ENCODE measurements at places on chromosomes 12 and 14.
A peak's percentile ranks its signal among the peaks of the same experiment; 100 is the strongest.

DNA sequence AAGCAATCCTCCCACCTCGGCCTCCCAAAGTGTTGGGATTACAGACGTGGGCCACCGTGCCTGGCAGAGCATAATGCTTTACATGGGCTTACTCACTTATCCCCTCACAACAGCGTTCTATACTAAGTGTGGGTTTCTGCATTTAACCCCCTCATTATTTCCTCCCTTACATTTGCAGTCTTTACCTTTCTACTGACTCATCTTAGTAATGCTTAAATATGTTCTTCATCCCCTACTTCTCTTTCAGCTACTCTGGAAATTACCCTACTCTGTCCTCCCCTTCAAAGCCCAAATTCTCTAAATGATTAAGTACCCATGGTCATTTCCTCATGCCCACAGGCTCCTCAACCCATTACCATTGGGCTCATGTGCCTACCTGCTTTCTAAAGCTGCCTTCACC, 40.7 kb downstream of the NKX2-1 start:
- no peak for DNase-seq

DNA sequence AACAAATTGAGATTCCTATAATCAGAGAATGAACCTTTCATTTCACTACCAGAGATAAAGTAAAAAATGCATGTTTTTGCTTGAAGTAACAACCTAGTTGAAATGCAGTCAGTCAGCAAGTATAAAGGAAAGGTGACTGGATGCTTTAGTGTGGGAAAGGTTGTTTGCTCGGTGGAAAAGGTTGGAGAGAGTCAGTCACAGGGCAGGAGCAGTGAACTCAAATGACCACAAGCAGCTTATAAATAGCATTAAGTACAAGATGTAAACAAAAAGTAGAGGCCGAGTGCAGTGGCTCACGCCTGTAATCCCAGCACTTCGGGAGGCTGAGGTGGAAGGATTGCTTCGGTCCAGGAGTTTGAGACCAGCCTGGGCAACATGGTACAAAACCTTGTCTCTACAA, 98.1 kb upstream of the FGD4 start:
- no peak for DNase-seq

- DNase-seq, result no peak
Measured at GRCh38 chr12:88469154-88469553, 111.1 kb downstream of the KITLG start.

- DNase-seq, result no peak
Measured at GRCh38 chr14:59267046-59267445, 78.6 kb downstream of the DAAM1 start.

DNA sequence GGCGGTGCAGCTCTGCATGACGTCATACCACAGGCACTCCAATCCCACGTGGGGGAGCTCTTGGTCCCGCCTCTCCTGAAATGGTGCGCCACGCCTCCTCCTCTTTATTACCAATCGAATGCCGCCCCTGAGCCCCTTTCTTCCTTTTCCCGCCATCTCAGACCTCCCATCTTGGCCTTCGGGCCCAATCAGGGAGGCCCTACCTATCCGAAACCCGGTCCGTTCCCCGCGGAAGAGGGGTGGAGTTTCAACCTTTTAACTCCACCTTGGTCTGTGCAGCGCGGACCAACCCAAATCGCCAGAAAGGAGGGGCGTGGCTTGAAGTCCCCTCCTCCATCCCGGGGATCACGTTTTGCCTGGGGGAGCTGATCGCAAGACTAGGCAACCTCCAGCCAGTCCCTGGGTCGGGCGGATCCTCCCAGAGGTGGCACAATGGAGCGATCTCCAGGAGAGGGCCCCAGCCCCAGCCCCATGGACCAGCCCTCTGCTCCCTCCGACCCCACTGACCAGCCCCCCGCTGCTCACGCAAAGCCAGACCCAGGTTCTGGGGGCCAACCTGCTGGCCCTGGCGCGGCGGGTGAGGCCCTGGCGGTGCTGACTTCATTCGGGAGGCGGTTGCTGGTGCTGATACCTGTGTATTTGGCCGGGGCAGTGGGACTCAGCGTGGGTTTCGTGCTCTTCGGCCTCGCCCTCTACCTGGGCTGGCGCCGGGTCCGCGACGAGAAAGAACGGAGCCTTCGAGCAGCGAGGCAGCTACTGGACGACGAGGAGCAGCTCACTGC, at the start of gene ESYT1:
Gene ESYT1 (plus strand): TSS at position 380 of the 782 bp plus-strand sequence. CDS start 53 bp downstream, at position 433.
- DNase-seq, result peak; percentile 99

DNA sequence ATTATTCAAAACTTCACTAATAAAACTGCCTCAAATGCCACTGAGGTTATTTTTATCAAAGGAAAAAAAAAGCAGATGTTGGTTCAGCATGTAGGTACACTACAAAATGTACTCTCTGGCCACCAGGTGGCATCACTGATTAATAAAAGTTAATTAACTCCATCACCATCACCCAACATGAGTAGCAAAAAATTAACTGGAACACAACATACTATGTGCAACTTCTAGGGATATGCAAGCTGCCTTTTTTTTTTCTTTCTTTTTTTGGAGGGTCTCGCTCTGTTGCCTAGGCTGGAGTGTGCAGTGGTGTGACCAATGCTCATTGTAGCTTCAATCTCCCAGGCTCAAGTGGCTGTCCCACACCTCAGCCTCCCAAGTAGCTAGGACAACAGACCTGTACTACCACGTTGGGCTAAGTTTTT, 43.8 kb upstream of the NR2C1 start:
- peak; percentile 43 for DNase-seq

DNA sequence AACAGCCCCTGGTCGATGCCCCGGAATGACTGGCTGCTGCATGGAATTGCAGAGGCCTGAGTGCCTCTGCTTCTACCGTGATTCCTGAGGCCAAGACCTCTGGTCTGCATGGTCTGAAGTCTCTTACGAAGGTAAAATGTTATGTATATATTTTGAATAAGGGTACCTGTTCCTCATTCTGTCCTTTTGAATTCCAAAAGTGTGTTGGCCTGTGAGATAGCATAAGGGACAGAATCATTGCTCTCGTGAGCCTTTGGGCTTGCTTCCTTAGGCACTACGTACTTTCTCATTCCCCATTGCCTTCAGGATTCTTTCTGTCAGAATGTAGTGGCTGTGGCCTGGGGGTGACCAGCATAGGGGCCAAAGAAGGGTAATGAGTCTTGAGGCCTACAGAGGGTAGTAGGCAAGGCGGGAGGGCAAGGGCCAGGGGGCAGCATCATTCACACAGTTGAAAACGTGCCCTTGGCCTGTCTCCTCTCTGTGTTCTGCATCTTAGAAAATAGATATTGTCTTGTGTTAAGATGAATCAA, 19.5 kb downstream of the TRAF3 start:
- no peak for DNase-seq

DNA sequence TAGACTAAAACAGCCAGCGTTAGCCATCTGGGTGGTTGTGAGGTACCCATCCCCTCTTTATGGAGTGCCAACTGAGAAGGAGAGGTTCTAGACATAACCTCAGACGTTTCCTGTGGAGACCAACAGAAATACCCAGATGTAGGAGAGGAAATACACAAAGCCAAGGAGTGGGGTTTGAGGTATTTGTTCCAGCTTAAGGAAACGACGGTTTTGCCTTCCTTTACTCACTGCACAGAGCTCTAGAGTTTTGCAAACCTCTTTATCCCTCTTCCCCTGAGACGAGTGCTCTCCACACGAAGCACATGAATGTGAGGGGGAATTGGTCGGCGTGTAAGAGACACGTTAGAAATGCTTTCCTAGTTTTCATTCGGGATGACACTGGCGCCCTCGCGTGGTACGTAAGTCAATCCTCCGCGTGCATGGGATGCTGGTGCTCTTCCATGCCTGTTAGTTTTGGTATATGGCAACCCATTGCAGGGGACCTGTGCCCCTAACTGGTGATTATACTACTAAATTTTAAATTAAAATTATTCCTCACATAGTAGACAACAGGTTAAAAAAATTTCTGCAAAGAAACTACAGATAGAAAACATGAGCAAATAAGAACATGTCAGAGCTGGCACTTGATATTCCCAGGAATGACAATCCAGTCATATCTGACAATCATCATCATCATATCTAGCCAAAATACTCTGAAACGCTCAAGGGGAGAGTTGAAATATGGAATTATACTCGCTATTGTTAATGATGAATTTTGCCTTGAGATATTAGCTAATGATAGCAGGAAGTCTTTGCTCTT, 121.7 kb downstream of the PPM1H start:
- peak; percentile 28 for DNase-seq

GRCh38 chr12:106144847-106145246, 6.1 kb upstream of the NUAK1 start:
- no peak for DNase-seq

- no peak for DNase-seq
Measured at GRCh38 chr14:33737446-33737845, 213.4 kb downstream of the EGLN3 start.

GRCh38 chr12:69254046-69254445, 14.7 kb downstream of the CPSF6 start:
- DNase-seq, result no peak

- DNase-seq, result no peak
Measured at GRCh38 chr14:30267141-30267540, 291.8 kb upstream of the G2E3 start.

GRCh38 chr14:73116079-73116665, 20.1 kb upstream of the PSEN1 start:
- DNase-seq, result no peak

- no peak for DNase-seq
Measured at GRCh38 chr12:13784504-13784903, 196.9 kb downstream of the GRIN2B start.

DNA sequence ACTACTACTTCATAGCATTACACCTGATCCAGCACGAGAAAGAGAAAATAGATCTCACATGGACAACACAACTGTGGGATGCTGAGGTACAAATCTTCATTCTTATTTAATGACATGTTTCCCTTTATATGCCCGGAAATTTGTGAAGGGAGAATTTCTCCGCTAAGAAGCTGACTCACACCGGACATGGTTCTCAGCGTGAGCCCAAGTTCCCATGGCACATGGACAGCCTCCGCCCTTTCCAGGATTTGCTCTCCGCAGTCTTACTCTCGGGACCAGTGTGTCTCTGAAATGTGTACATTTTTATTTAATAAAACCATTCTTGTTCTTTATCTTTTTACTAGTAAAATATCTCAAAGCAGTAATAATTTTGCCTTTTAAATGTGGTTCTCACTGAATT, 1154.8 kb downstream of the TMEM121 start:
- no peak for DNase-seq

- DNase-seq, result no peak
Measured at GRCh38 chr12:82426586-82426985, 68.3 kb downstream of the METTL25 start.

GRCh38 chr12:91332302-91332701, 149.7 kb upstream of the DCN start:
- DNase-seq, result no peak

- DNase-seq, result no peak
Measured at GRCh38 chr12:131962069-131962468, 12.3 kb downstream of the EP400 start.
